ENCODE measurements at places on chromosomes 5 and 9. TPM values are rescaled to one million over a fixed set of nuclear protein-coding genes. Genes with fewer than 3 reads are reported as not detected.

The MLANA gene
- polyA plus RNA-seq: 1.6 TPM

DNA sequence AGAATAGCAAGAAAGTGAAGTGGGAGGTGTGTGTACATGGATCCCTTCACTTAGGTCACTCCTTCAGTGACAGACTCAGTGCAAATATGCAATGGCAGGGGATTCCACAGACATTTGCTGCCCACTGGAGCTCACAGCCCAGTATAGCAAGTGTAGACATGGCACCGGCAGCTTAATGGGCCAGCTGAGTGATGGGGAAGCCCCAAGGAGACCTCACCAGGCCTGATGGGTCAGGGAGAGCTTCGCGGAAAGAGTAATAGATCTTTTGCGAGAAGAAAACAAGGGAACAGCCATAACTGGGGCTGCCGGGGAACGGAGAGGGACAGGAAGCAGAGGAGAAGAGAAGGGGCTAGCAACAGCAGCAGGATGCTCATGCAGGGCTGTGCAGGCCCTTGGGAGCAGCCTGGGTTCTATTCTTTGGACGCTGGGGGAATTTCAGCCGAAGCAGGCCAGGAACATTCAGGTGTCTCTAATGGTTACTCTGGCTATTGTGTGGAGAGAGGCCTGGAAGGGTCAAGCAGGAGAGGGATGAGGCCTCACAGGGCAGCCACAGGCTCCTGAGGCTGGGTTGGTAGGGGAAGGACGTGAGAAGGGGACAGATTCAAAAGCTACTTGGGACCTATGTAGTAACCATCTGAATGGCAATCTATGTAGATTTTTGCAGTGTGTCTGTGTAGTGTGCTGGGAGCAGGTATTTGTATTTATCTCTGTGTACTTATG, 27.0 kb downstream of the TCF7 start:
- DNase-seq: no peak

The SPINK7 gene
- 0.13 TPM for polyA plus RNA-seq

- DNase-seq: no peak
Observed at GRCh38 chr5:141558150-141558549, 60.6 kb downstream of the DIAPH1 start.

DNA sequence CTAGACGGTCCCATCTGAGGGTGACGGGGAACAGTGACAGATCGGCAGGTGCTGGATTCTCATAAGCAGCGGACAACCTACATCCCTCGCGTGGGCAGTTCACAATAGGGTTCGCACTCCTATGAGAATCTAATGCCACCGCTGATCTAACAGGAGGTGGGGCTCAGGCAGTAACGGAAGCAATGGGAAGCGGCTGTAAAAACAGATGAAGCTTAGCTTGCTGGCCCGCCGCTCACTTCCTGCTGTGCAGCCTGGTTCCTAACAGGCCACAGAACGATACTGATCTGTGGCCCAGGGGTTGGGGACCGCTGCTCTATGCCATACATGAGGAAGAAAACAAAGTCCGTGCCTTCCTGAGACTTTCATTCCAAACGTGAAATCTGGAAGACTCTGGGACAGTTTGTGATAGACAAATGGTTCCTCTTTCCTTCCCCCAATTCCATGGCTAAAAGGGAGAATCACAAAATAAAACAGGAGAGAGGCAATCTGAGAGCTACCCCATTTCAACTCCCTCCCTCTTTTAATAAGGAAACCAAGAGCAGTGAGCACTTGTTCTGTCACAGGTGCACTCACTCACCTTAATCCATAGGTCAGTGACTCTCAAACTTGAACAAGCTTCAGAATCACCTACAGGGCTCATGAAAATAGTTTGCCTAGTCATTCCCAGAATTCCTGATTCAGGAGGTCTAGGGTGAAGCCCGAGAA, 12.1 kb downstream of the PDCL start:
- DNase-seq: no peak

DNA sequence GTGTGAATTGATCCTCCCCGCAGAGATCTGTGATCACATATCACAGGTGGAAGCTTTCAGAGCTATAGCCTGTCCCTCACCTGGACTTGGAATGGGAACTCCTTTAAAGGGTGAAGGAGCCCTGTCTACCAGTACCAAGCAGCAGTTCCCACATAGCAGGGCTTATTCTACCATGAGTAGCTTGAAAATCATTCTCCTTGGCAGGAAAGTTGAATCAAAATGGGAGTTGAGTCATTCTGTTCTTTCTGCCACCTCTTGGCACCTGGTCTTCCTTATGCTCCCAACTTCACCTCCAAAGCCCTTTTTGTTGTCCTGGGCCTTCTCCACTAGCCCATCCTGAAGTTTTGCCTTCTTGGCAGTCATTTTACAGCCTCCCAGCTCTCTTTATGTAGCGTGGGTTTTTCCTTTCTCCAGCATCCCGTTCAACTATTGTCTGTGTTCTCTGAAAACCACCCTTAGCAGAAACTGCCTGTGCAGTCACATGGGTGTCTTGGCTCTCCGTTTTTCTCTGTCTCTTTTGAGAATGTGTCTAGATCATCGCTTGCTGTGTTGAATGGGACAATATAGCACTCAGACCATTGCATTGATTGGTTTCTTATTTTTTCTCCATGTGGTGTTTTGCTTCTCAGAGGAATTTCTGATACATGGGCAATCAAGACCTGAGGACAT, 222.2 kb downstream of the AOPEP start:
- no peak for DNase-seq

- no peak for DNase-seq
Observed at GRCh38 chr9:81032030-81032572, 657.2 kb downstream of the TLE1 start.

DNA sequence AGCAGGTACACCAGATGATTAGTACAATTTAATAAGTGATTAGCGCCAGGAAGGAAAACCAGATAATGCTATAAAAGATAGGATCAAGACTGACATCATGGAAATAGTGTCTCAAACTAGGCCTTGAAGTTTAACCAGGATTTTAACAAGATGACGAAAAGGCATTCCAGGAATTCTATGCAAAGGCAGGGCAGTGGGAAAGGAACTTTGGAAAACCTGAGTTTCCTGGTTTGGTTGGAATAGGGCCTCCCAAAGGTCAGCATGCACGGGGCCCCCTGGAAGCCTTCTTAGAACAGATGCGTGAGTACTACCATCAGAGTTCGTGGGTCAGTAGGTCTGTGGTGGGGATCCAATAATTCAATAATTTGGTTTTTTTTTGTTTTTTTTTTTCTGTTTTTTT, 935.2 kb upstream of the DMAC1 start:
- DNase-seq: no peak

GRCh38 chr5:77426670-77427069, 65.4 kb downstream of the WDR41 start:
- no peak for DNase-seq

DNA sequence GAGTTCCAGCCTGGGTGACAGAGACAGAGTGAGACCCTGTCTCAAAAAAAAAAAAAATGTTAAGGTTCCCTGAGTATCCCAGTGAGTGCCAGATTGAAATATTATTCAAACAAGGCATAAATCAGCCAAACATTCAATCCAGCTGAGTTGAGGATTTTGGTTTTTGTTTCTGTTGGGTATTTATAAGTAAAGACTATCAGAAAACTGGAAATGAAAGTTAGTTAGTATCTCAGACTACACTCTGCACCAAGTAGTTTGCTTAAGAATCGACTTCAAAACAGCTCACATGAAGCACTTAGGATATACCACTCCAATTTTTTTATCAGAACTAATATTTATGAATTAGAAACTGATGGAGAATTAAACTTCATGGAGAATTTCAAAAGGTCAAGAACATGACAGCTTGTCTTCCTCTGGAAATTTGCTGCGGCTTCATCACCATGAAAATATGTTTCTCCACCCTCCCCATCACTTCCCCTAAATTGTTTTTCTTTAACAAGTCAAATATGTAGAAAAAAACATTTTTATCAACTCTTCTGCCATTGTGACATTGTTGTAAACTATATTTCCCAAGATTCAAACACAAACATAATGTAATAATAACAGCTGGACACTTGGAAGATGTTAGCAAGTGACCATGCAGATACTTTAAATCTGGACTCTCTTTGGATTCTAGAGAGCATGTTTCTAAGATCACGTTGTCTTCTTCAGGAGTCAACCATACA, 110.0 kb upstream of the PTGER4 start:
- no peak for DNase-seq

DNA sequence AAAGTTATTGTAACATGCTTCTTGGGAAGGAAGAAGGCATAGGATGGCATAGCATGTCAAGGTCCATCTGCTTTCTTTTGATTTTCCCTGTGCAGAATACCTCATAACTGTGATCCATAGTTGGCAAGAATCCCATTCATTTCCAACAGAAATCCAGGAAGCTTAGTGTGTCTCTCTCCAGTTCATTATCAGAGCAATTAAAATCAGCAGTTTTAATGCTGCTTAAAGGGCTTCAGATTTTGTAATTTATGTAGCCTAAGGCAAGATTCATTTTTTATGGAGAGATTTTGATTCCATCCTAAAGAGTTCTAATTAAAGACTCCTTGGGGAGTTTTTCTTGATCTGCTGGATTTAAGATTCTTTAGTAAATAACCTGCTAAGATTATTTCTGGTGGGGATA, 560.1 kb downstream of the PDE4D start:
- DNase-seq: no peak

The DNAJC21 gene
- 67.9 TPM for polyA plus RNA-seq

- DNase-seq: no peak
Observed at GRCh38 chr5:94103514-94104245, 362.3 kb upstream of the POU5F2 start.

DNA sequence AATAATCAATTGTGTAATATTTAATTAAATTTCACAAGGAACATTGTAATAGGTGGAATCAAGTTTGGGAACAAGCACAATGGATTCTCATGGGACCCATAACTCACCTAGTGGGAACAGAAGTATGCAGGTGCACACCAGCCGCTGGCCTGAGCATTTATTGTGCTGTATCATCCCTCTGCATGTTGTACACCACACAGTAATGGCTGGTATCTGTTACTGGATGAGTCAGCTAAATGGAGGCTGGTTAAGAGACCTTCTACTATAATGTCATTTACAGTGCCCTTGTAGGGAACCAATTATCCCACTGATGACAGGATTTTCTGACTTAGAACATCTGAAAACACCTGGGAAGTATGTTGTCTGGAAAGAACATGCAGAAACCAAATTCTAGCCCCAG, 3.2 kb upstream of the MAP3K1 start:
- no peak for DNase-seq

DNA sequence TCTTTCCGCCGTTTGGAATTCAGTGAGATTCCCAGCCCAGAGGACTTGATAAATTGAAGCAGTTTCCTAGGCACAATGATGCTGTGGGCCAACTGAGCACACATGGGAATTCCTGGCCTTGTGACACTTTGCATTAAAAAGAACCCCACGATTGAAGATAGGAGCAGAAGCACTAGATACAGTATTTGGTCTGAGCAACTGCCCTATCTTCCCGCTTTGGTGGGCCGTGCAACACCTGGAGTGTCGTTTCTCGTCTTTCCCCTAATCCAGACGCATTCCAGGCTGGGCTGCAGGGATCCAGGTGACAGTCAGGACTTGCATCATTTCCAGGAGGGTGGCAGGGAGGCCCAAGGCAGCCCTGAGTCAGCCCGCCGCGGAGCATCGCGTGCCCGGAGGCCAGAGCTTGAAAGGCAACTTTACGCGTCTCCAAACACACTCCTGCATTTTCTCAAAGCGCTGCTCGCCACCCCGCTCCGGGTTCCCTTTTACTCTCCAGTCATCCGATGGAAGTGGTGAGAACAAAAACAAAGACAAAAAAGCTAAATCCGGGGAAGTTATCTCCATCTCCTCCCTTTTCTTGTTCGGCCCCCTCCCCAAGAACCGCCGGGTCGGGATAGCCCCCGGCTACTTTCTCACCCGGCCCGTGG, 753 bp upstream of the STC2 start:
- DNase-seq: no peak

The PCDHA7 gene
- polyA plus RNA-seq: 0.34 TPM

The TRMO gene
- polyA plus RNA-seq: 19.0 TPM

GRCh38 chr5:131214609-131215227, 44.0 kb downstream of the LYRM7 start:
- DNase-seq: no peak

DNA sequence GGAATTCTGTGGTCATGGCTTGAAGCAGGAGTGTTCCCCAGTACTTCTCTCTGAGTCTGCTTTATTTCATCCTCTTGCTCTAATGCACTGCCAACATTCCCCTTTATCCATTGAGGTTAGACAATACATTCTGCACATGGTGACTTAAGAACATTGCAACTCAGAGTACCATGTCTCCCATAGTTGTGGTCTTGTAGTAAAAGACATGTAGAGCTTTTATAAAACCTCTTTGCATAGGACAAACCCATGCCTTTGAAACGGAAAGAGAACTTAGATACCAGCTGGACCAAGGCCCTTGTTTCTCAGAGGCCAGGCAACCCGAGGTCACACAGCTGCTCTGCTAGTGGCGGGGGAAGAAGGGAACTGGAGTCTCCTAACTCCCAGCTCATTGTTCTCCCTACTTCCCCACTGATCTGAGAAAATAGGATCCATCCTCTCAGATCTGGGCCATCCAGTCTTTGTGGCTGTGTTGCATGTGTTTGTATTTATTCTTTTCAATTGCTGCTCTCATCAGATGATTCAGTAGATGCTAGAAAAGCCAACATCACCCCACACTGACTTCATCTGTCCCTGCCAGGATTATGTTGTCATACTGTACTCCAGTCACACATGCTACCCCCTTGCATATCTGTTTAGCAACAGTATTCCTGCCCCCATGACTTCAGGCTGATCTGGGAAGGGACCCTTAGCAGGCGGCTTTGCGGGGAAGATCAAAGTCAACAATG, 236.9 kb downstream of the SAXO1 start:
- no peak for DNase-seq

The SPINK13 gene
- 0.81 TPM for polyA plus RNA-seq

The PLEKHG4B gene
- 15.9 TPM for polyA plus RNA-seq

The SLC46A2 gene
- polyA plus RNA-seq: 0.16 TPM

DNA sequence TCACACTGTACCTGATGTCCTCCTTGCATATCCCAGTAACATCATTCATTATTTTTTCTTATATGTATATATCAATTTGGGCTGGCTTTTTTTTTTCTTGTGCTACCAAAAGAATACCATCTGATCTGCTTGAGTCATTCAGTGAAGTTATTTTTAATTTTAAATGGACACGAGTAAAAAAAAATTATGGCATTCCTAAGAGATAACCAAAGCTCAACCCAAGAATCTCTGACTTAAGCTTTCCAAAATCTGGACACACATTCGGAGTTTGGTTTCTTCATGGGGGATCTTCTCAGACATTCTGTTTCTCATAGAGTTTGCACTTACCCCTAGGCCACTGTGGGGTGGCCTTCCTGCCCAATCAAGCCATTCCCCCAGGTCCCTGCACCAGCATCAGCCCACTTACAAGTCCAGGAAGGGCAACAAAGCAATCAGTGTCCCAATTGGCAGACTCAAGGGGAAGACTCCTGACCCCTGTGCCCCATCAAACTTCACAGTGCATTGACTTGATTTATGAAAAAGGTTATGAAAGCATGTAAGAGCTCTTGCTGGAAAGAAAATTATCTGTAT, 49.2 kb upstream of the SPDL1 start:
- DNase-seq: no peak

GRCh38 chr5:72812488-72812887, 4.0 kb upstream of the TNPO1 start:
- no peak for DNase-seq

The GLRA1 gene
- polyA plus RNA-seq: not detected

The CYLC2 gene
- not detected for polyA plus RNA-seq

The RANBP17 gene
- polyA plus RNA-seq: 16.9 TPM
